ENCODE measurements at places on chromosomes 4 and X. TPM values are rescaled to one million over a fixed set of nuclear protein-coding genes. Genes with fewer than 3 reads are reported as not detected.

GPR119 gene
- total RNA-seq = not detected

FGFR3 gene
- 9.9 TPM for total RNA-seq

ARMCX1 gene
- 35.3 TPM for total RNA-seq

NR3C2 gene
- total RNA-seq = 19.8 TPM

GAGE1 gene
- not detected for total RNA-seq

TMEM31 gene
- total RNA-seq = not detected

RAB40A gene
- total RNA-seq = 0.49 TPM

ZNF185 gene
- total RNA-seq = 2.4 TPM

DNA sequence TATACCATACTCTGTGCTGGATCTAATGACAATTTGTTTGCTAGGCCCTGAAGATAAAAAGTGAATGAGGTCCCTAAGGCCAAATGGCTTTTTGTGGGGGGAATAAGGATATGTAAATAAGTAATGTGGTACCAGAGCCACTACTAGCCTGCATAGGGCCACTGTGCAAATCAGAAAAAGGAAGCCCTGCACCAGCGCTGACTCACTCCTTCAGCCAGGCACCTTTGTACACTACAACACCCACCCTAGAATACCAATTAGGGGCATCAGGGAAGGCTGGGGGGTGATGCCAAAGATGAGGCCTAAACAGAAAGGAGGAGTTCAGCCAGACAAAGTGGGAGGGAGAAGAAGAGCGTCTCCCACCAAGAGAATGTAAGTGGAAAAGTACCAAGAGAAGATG lies 122.2 kb downstream of the CAMK2D start:
- DNase-seq = no peak

DNA sequence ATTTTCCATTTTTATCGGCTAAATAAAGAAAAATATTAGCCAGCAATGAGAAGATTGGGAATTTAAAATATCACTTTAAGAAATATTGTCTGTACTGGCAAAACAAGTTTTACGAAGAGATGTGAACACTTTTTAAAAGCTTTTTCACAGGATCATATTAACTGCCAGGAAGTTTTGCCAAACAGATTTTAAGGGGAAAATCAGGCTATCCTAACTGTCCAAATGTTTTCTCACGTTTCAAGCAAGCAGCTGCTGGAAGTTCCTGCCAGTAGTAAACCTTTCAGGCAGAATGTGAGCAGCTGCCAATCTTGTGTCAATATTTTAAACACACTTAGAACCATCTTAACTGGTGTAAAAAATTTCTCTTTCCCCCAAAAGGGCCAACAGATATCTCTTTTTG lies 101.1 kb downstream of the ADGRL3 start:
- no peak for DNase-seq

DNA sequence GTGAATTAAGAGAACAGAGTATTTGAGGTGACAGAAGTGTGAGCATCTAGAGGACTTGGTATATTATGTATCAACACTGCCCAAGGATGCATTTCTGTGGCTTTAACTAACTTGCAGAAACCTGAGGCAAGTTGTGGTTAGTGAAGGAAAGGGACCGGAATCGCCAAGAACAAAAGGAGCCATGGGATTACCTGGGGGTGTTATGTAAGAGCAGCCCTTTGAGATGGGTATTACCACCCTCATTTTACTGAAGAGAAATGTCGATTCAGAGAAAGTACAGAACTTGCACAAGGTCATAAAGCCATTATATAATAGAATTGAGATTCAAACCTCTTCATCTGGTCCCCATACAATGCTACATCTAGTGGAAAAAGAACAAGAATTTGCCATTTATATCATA lies 14.3 kb downstream of the TENM3 start:
- no peak for DNase-seq

DNA sequence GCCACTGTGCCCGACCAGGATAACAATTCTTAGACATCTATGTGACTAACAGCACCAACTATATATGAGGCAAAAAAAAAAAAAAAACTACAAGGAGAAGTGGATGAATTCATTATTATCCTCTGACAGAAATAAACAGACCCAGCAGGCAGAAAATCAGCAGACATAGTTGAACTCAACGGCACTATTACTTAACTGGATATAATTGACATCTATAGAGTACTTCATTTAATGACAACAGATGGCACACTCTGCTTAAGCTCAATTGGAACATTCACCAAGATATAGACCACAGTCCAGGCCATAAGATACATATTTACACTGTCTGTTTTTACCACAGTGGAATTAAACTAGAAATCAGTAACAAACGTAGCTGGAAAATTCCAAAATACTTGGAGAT lies 13.3 kb downstream of the CLDN22 start:
- no peak for DNase-seq

- no peak for DNase-seq
These were observed 109.5 kb downstream of the FRAS1 start for GRCh38 chr4:78166622-78167021.

- no peak for DNase-seq
These were observed 620.8 kb upstream of the NR3C2 start for GRCh38 chr4:149062997-149063396.

DNA sequence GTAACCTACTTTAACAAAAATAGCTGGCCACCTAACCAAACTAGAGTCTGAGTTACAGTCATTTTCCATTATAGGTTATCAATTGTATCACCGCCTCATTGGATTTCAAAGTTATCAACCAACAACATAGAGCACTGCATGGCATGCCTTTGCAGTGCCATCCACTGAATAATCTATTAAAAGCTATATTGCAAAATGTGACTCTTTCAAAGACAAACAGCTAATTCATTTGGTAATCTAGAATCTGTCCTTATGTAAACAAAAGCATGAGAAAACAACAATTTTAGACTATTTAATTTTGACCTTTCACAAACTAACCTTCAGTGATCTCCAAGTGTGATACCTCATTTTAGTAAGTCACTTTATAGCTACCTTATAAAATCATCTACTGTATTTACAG lies 144.2 kb upstream of the SH3RF1 start:
- DNase-seq = no peak

GRCh38 chr4:42785817-42786216 lies 106.7 kb upstream of the GRXCR1 start:
- no peak for DNase-seq

GRCh38 chrX:118507766-118508165 lies 12.2 kb downstream of the DOCK11 start:
- no peak for DNase-seq

DNA sequence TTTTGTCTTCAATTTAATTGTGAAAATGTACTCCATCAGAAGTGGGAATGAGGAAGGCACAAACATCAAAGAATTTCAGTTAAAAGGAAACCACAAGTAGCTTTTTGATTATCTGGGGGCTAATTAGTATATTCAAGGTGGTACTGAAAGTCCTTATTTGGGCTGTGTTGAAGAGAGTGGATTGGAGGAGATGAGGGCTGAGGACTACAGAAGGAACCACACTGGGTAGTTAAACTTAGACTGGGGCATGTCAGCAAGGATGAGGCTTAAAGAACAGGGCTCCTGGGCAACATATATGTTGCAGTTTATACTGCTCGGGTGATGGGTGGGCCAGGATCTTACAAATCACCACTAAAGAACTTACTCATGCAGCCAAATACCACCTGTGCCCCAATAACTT lies 346.8 kb downstream of the SPOCK3 start:
- DNase-seq = no peak

DNA sequence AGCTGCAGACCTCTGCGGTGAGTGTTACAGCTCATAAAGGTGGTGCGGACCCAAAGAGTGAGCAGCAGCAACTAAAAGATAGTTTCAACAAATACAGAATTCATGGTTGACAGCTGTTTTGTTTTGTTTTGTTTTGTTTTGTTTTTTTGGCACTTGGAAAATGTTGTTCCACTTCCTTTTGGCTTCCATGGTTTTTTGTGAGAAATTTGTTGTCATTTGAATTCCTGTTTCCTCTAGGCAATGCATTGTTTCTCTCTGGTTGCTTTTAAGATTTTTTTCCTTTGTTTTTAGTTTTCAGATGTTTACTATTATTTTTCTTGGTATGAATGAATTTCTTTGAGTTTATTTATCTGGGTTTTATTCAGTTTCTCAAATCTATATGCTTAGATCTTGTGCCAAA lies 229.4 kb downstream of the MID1IP1 start:
- no peak for DNase-seq

- no peak for DNase-seq
These were observed 556.0 kb upstream of the CPEB2 start for GRCh38 chr4:14446311-14446710.

DNA sequence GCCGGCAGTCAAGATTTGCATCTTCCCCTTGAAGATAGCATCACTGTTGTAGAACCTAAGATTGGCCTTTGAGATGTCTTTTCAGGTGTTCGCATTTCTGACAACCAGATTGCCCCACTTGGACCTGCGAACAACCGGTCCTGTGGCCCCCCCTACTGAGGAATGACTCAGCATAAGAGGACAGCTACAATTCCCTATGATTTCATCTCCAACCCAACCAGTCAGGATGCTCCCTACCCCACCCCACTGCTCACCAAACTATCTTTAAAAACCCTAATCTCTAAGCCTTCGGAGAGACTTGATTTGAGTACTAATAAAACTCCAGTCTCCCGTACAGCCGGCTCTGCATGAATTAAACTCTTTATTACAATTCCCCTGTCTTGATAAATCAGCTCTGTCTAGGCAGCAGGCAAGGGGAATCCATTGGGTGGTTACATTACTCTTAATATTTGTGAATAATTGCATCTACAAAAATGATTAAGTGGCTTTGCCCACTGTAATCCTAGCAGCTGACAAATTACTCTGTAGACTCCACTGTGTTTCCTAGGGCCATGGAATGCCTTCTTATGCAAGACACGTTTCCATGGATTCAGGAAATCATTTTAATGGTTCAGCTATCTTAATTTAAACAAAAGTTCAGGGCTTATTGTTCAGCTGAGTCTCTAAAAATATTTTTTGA lies 95.4 kb downstream of the GPR143 start:
- no peak for DNase-seq

- no peak for DNase-seq
These were observed 18.0 kb upstream of the GBA3 start for GRCh38 chr4:22674700-22675099.

DNA sequence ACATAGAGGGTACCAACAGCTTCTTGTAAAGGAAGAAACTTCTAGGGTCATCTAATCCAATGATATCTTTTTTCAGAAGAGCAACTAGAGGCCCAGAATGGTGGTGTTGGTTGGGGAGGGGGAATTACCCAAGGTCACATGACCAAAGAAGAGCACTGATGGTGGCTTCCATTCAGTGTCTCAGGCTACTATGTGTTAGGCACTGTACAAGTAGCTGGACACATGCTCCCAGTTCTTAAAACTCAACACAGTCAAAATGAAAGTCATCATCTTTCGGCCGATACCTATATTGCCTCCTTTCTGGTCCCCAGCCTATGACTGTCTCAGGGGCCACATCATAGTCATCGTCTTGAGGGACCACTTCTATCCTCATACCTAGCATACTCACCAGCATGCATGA lies 88.1 kb downstream of the ARHGAP6 start:
- no peak for DNase-seq

- DNase-seq = no peak
These were observed 392.8 kb downstream of the RAPGEF2 start for GRCh38 chr4:159495515-159496236.

- peak; percentile 90 for DNase-seq
These were observed at the start of gene TMEM185A for GRCh38 chrX:149631234-149632165. TMEM185A (minus strand) TSS chrX:149631792; CDS start chrX:149631580, 212 bp downstream.
